ENCODE measurements at places on chromosomes 16 and 17.

DNA sequence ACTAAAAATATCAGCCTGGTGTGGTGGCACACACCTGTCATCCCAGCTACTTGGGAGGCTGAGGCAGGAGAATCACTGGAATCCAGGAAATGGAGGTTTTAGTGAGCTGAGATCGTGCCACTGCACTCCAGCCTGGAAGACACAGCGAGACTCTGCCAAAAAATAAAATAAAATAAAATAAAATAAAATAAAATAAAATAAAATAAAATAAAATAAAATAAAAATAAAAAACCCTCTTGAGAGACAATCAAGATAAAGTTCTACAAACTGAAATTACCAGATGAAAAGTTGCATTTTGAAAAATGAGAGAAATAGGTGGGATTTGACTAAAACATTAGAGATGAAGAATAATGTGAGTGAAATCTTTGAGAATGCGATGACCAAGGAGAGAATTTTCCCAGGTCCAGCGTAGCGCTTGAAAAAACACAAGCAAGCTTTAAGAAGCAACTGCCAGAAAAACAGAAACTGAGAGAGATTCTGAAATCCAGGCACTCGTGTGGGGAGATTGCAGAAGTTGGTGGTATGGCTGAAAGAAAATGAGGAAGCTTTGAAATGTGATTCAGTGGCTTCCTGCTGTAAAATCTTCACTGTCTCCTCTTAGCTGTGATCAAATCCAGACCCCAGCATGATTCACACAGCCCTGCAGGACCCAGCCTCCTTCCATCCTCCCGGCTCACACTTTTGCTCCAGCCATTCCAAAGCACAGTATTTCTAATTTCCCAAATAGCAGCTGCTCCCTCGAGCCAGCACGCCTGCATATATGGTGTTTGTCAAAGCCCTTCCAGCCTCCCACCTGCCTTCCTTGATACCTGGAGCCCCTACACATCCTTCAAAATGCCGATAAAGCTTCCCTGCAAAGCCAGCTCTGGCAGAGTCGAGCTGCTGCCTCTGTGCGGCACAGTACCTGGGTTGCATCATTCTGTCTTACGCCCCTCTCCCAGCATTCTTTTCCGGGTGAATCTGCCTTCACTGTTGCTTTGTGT, 8.2 kb upstream of the CD300E start:
- no peak for DNase-seq

DNA sequence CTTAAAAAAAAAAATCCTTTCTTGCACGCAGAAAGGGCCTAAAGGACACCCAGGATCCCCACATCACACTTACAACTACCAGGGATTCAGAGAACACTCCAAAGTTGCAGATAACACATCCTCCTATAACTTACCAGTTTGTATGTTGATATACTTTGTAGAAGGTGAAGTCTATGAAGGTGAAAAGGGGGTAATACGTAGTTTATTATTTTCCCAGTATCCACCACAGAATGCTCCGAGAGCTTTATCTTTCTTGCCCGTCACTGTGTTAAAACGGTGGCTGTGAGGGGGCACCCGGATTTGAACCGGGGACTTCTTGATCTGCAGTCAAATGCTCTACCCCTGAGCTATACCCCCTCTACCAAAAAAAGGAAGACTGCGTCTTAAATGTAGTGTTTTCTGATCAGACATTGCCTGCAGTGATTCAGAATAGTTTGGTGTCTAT, 7.9 kb upstream of the RPL23 start:
- DNase-seq, result no peak

- no peak for DNase-seq
Observed at GRCh38 chr17:55584055-55584685, 72.9 kb upstream of the SMIM36 start.

DNA sequence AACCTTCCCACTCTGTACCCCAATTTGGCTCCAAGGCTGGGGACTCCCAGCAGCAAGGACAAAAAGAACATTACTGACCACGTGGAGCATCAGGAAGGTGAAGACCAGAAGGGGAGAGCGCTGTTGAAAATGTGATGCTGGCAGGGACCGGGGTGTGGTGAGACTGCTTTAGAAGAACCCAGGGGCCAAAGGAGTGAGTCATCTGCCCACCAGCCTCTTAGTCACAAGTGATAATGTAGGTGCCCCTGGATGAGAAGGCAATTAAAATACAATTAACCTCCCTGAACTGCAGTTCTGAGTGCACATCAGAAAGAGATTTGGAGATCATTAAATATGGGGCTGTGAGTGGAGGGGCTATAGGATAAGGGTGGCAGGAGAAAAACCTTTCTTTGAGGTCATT, 366.6 kb upstream of the CCL2 start:
- no peak for DNase-seq

DNA sequence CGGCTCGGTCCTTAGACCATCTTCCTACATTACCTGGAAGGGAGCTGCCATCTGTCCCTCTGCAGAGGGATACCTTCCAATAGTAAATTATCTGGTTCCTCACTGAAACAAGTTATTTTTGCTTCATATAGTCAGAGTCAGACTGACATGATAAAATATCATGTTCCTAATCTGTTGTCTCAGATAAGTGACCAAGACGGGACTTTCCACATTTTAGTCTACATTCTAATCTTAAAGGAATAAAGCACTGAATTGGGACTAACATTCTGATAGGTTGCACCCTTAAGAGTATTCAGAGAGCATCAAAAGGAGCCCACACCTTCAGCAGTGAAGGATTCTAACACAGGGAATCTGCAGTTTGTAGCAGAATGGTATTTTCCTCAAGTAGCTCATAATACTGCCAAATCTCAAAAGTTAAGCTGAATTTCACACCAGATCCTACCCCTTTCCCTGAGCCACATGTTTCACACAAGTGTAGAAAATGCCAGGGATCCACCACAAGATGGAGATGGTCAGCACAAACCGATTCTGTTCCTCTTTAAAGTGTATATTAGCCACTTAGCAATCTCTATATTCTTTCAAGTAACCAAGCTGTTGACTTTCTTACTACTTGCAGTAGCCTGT, 13.4 kb downstream of the GINS2 start:
- DNase-seq, result no peak

- DNase-seq, result no peak
Observed at GRCh38 chr17:10261098-10261497, 62.7 kb upstream of the GAS7 start.

- DNase-seq, result no peak
Observed at GRCh38 chr17:77700165-77700881, 258.2 kb upstream of the TNRC6C start.

DNA sequence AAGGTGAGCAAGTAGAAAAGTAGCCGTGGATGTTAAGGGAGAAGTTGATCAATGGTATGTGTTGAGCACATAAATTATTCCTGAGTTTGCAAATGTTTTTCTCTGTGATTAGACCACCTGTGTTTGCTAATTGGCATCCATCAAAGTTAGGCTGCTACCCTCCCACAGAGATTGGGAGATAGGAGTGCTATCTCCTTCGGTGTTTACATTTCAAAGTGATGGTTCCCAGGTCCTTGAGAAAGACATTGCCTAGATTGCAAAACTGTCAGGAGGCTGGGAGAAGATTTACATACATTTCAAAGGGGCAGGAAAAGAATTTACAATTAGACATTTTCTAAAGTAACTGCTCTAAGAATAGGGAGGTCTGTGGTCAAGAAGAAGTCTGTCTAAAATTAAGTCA, 54.3 kb upstream of the CNTNAP4 start:
- DNase-seq, result no peak
